ENCODE measurements at places on chromosomes 2 and 18.
A peak's percentile ranks its signal among the peaks of the same experiment; 100 is the strongest.

- DNase-seq: no peak
These were observed 2.9 kb downstream of the OTOF start for GRCh38 chr2:26475037-26475436.

GRCh38 chr2:48120112-48120511 is 213.8 kb upstream of the FBXO11 start:
- no peak for DNase-seq

- DNase-seq: no peak
These were observed 32.0 kb downstream of the EMILIN2 start for GRCh38 chr18:2878656-2879330.

DNA sequence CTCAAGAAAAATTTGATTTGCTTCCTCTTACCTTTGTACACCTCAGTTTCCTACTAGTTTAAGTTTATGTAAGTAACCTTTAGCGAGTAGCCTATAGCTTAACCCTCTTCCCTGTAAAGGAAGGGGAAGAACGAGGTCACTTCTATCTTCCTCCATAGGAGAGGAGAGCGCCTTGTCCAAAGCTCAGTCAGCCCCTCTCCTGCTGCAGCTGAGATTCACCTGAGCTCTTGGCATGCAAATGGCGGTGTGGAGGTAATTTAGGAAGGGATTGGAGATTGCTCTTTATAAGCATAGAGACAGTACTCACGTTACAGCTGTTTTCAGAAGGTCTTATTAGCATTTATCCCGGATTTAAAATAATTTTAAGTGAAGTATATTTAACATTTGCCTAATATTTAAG is 27.8 kb upstream of the SERPINB12 start:
- DNase-seq: no peak

GRCh38 chr2:204842661-204843485 is 297.6 kb downstream of the PARD3B start:
- peak; percentile 37 for DNase-seq

- DNase-seq: peak; percentile 86
These were observed 81.9 kb downstream of the CLIP4 start for GRCh38 chr2:29196792-29197788.

DNA sequence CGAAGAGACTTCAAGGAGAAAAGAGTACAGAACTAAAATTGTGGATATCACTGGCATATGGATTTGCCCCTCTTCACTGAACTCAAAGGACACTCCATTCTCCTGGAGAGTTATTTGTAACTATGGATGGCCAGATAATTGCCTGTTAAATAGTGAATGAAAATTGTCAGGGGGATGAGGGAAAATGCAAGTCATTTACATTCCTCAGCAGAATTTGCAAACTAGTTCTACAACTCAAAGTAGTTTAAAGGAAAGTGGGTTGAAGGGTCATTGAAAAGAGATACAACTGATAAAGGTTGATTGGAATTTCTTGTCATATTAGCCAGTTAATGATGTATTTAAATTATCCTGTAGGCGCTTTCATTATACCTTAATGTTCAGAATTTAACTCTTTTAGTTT is 266.5 kb upstream of the SPOPL start:
- DNase-seq: no peak

DNA sequence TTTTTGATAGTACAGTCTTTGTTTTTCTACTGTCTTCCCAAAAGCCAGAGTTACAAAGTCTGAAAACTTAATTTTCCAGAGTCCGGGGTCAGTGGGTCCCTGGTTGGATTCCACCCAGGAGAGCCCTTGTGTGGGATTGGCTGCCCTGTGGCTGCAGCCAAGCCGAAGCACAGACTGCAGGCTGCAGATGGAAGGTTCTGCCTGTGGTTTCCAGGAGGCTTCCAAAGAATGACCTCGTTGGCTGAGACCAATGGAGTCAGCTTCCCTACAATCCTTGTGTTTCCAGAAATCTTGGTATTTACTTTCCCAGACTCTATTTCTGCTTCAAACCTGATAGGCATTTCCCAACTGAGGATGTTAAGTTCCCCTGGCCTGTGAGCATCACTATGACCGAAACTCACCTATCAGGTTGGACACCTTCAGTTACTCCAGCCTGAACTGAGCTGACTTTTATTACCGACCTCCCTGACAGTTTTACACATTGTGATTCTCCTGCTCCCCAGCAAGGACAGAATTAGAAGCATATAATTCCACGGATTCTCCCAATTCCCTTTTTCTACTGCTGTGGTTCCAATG is 117.5 kb upstream of the CCDC68 start:
- DNase-seq: no peak

DNA sequence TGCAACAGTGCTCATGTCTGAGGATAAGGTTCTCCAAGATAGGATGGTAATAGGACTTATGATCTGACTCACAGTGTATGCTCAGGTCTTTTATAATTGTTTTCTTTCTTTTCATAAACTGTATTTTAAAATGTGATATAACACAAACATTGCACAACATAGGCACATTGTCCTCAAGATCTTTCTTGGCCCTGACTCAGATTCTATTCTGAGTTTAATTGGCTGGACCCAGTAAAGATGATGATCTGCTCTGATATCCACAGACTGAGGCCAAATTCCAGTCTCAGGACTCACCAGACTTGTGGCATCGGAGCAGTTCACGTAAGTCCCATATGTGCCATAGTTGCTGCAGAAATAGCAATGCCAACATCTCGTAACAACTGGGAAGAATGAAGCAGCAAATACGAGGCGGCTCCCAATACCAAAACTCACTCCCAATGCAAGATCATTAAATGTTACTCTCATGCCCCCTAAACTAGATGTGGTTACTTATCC is 448.9 kb upstream of the SLC14A2 start:
- no peak for DNase-seq

GRCh38 chr2:181305301-181306123 is 151.7 kb upstream of the ITGA4 start:
- peak; percentile 94 for DNase-seq

DNA sequence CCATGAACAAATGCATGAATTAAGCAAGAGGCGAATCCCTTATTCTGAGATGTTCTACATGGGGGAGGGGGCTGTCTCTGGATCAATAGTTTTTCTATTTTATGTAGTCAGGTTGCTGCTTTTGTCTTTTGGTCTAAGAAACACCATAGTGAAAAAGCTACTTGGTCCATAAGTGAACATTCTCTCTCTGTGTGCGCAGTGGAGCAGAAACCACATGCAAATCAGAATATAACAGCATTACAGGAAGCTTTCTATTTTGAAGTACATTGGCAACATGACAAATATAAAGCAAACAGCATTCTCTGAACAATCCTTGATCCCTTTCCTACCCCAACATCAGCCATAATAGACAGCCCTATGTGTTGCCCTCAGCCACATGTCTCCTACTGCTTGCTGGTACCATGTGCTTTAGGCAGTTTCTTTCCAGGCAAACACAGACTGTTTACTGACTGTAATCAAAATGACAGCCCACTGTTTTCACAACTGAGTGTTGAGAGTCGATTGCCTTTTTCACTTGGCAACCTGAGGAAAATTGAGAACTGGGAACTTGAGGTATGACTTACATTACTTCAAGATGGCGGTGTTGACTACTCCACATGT is 10.6 kb downstream of the SCN3A start:
- no peak for DNase-seq

DNA sequence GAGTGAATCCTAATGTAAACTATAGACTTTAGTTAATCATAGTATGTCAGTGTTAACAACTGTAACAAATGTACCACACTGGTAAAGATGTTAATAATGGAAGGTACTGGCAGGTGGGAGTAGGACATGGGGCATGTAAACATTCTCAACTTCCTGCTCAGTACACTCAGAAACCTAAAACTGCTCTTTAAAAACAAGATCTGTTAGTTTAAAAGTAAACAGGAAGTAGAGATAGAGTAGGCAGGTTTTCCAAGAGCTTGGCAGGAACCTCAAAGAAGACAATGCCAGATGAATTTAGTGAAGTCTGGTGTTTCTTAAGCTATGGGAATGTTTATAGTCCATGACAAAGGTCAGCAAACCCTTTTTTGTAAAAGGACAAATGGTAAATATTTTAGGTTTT is 46.6 kb downstream of the CCDC138 start:
- DNase-seq: no peak

DNA sequence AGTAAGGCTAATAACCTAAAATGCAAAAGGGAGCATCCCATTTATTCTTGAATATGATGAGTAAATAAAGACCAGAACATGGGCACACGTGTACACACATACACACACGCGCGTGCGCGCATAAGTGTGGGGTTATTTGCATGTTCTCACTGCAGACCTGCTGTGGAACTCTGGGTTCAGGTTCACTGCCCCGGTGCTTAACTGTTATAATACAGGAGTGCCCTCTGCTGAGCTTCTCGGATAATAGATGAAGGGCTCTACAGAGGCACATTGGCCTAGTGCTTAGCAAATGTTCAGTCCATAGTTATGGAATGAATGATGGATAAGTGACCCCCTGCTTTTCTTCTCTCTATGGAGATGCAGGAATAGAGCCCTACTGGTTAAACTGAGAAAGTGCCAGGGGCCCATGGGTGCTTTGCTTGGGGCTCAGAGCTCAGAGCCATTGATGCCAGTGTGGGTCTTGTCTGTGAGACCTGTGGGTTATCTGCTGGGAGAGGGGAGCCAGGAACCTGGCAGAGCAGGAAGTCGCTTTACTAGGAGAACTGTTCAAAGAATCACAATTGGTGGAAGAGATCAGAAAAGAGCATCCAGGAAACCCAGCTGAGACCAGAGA is 3.6 kb upstream of the ARL4C start:
- DNase-seq: peak; percentile 73

- peak; percentile 66 for DNase-seq
These were observed 87.1 kb upstream of the MCFD2 start for GRCh38 chr2:47002480-47003381.

DNA sequence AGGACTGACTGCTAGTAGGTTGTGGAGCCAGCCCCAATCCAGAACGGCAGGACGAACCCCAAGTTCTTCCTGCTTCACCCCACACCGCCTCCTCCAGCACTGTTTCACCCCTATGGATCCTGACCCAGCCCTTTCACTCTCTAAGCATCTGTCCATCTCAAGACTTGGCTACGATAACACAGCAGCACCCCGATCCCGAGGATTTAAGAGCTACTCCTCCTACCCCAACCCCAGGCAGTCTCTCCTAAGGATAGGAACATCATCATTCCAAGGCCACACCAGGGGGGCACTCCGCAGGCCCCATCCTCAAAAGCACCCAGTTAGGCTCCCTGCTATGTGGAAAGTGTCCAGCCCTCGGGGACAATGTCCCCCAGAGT is 645 bp downstream of the KCTD18 start:
- peak; percentile 24 for DNase-seq

GRCh38 chr18:56148373-56148772 is 490.0 kb downstream of the TXNL1 start:
- DNase-seq: no peak

DNA sequence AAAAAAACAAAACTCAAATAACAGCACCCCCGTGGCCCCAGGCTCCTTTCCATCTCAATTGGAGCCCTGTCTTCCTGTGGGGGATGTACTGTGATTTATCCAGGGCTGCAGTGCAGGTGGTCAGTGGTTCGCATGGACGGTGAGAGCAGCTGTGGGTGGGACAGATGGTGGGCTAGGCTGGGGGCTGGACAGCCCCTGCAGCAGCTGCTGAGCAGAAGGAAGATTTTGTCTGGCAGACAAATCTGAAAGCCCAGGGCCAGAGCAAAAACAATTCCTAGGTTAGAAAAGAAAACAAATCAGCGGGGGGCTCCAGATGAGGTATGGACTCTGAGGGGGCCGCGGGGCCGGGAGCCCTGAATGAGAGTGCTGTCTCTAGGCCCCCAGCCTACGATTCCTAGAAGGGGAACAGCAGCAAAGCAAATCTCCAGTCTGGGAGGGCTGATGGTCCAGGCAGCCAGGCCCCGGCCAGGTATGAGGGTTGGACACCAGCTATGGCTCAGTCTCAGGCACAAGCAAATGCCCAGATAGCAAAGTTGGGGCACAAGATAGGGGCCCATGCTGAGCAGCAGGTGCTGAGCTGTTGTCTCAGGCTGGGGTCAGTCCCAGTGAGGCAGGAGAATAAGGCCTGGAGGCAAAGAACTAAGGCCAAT is 45.4 kb downstream of the SOWAHC start:
- DNase-seq: no peak

DNA sequence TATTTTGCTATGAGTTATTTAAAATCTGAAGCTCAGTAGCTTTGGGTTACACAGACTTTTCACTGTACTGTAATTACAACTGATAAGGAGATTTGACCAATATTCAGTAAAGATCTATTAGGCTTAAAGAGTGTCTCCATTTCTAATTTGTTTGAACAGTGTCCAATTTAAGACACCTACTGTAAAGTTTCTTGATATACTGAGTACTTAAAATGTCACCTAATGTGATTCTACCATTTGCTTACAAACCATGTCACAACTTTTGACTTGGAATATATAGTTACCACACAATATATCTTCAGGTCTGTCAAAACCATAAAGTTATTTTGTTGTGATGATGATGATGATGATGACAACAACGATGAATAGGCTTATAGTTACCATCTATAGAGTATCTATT is 228.5 kb upstream of the SMAD7 start:
- DNase-seq: no peak

GRCh38 chr2:27214941-27215340 is 2.2 kb upstream of the CAD start:
- DNase-seq: no peak

DNA sequence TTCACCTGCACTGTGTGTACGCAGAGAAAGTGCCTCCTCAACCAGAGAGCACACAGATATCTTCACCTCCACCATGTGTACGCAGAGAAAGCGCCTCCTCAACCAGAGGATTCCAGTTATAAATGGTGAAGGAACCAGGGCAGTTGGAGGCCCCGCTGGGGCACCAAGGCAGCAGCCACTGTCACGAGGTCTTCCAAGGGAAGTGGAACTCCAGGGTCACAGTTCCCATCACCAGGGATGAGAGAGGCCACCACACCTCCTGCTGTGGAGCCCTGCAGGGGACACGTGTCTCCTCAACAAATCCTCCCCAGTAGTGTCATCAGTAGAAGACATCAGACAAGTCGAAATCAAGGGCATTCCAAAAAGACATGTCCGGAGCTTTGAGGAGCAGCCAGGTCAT is 28.2 kb upstream of the NFATC1 start:
- no peak for DNase-seq

GRCh38 chr2:69340101-69340775 is 46.8 kb downstream of the GFPT1 start:
- DNase-seq: peak; percentile 26

- no peak for DNase-seq
These were observed 398.5 kb upstream of the FIGN start for GRCh38 chr2:164134336-164134735.

DNA sequence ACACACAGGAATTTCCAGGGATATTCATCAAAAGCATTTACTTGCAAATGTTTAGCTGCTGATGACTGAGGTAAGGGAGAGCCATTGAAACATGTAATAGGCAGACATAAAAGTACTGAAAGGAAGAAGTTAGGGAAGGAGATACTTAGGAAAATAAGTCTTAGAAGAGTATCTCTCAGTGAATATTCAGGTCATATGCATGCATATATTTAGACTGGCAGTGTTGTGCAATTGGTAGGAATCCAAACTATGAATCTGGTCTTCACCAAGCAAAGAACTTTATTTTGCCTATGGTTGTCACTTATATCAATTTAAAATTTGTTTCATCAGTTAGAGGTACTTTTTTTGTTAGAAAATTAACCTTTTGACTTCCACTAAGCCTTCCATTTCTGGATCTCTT is 1490.7 kb downstream of the SUCLG1 start:
- no peak for DNase-seq
